Fibroblast of skin of scalp (primary cell): ENCODE measurements at places on chromosomes 1 and 21.
A peak's percentile ranks its signal among the peaks of the same experiment; 100 is the strongest.

DNA sequence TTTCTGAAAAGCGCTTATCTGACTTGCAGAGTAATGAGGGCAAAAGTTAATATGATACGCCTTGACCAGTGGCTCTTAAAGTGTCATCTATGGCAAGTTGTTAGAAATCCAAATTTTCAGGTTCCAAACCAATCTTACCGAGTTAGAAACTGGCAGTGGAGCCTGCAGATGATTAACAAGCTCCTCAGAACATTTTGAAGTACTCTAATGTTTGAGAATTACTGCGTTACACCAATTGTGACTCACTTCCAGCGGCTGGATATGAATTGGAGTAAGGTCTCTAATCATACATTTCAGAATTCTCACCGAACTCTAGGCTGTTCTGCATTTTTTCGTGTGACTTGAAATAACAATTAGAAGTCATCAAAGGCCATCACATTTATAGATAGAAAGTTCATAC is 73.5 kb upstream of the TMPRSS15 start:
- no peak for DNase-seq

- no peak for DNase-seq
These were observed 112.7 kb upstream of the COA6 start for GRCh38 chr1:234260578-234260977.

GRCh38 chr1:83500531-83500930 is 498.4 kb downstream of the TTLL7 start:
- DNase-seq, result no peak

DNA sequence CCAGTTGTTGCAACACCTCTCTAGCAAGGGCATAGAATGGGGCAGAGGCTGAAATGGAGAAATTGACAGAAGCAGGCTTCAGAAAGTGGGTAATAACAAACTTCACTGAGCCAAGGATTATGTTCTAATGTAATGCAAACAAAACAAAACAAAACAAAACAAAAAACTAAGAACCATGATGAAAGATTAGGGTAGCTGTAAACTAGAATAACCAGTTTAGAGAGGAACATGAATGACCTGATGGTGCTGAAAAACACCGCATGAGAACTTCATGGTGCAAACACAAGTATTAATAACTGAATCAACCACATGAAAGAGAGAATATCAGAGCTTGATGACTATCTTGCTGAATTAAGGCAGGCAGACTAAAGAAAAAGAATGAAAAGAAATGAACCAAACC is 1707.7 kb downstream of the BRINP3 start:
- DNase-seq, result no peak

- peak; percentile 69 for DNase-seq
These were observed 22.0 kb downstream of the TSPAN2 start for GRCh38 chr1:115067161-115067859.

DNA sequence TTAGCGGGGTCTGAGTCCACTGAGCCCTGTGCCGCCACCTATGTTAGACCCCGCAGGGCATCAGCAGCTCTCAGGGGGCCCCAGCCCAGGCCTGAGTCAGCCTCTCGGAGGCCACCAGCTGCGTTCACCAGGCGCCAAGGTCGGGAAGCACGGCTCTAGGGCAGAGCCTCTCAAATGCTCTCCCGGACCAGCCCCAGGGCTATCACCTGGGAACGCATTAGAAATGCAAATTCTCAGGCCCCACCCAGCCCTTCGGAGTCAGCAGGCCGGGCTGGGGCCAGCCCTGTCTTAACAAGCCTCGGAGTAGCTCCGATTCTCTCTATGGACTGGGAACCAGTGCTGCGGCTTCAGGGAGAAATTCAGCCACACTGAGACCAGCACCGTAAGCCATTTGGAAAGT is 37.2 kb upstream of the TSPEAR start:
- DNase-seq, result no peak

- no peak for DNase-seq
These were observed 131.1 kb downstream of the PTPN14 start for GRCh38 chr1:214420341-214420740.

- DNase-seq, result no peak
These were observed 223.8 kb upstream of the TMEM51 start for GRCh38 chr1:14929547-14930246.

DNA sequence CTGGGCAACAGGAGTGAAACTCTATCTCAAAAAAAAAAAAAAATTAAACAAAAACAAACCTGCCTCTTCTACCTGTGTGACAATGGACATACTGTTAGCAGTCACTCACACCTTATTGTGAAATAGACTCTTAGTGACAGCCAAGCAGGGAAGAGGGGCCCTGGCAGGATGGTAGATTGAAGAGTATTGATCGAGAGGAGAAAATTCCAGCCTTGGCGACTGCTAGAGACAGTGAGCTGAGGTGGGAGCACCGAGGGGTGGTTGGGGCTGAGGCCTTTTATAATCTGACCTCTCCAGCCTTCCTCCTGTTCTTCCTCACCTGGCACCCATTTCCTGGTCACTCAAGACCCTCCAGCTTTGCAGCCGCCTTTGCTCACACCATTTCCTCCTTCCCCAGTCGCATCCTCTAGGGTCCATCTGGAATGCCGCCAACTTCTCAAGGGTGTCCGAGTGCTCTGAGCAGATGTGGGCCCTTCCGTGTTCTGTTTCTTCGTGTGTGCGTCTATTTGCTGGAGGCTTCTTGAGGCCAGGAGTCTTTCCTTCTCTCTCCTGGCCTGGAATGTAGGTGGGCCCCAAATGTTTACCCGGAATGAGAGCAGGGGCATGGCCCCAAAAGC is 196.9 kb upstream of the TMEM51 start:
- DNase-seq, result no peak

- no peak for DNase-seq
These were observed 940 bp downstream of the SRRM1 start for GRCh38 chr1:24644100-24644384.

DNA sequence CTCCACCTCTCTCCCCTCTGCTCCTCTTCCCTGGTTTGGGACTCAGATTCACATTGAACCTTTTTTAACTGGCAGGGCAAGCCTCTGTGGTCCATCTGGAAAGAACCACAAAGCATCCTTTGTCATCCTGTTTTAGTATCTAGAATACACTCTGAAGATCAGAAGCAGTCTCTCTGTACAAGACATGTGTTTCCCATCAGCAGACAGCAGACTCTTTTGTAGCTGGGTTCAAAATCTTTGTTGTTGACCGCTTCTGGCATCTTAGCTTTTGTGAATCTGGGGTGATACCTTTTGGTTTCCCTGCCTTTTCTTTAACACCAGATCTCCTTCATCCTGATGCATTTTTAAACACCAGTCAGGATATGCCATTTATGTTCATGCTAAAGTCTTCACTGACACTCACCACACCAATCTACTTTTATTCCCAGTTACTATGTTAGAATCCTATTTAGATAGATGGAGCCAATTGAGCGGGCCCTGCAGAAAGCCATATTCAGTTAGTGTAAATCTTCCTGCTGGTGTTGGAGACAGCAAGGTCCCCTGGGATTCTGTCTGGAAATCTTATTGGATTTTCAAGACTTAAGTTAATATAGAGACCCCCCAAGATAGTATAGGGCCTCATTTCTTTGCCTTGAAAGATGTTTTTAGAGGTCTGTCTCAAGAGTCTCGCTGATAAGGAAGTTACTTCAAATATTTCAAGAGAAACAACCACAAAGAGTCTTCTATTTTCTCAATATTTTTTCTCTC is 51.1 kb downstream of the ST6GALNAC3 start:
- no peak for DNase-seq

- no peak for DNase-seq
These were observed 126.2 kb downstream of the PRRX1 start for GRCh38 chr1:170790175-170790574.

- no peak for DNase-seq
These were observed 60.8 kb downstream of the ARHGEF10L start for GRCh38 chr1:17600321-17600720.

- DNase-seq, result no peak
These were observed 6.1 kb upstream of the CD1A start for GRCh38 chr1:158248118-158248517.

- no peak for DNase-seq
These were observed 61.6 kb upstream of the ATP5PO start for GRCh38 chr21:33977017-33977720.

- no peak for DNase-seq
These were observed 251.3 kb downstream of the PCP4 start for GRCh38 chr21:40118527-40118926.

DNA sequence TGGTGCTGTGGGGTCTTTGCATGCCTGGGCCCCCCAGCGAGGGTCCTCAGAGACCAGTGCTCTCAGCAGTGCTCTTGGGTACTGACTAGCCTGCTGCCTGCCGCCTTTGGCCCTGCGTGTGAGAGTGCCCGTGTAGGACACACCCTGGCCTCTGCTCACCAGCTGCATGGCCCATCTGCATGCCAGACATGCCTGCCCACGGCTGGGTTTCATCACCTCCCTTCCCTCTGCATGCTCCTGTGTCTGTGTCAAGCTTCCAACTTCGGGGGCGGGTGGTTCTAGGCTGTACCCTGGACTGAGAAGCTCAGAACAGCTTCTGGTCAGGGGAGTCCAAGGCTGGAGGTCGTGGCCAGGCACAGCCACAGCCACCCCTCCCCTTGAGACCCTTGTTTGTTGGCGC is 56.9 kb downstream of the PTPRF start:
- DNase-seq, result peak; percentile 47

GRCh38 chr1:187848321-187848720 is 1019.6 kb downstream of the PLA2G4A start:
- no peak for DNase-seq

- DNase-seq, result peak; percentile 35
These were observed 102.9 kb downstream of the FASLG start for GRCh38 chr1:172761581-172762486.
